ENCODE measurements at places on chromosomes 12 and 14.

- no peak for DNase-seq
Observed at GRCh38 chr12:131461096-131461495, 249.8 kb upstream of the SFSWAP start.

- DNase-seq = no peak
Observed at GRCh38 chr12:26936559-26937442, 980 bp downstream of the INTS13 start.

DNA sequence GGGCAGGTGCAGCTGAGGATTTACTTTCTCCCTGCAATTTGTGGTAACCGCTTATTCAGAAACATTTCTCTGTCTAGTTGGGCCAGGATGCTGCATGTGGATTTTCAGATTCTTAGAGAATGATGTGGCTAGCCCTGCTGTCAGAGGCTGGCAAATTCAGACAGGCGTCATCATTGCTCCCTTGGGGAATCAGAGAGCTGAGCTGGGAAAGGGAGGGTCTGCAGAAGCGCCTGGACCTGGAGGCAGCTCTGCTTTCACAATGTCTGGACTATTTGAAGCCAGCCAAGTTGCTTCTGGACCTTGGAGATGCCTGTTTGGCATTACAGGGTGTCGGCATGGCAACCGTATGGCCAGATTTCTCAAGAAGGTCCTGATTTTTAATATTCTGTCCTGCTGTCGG is 3.4 kb downstream of the GALNT16 start:
- DNase-seq = no peak

GRCh38 chr14:93295541-93296220 is 37.2 kb downstream of the BTBD7 start:
- DNase-seq = peak; percentile 89

- no peak for DNase-seq
Observed at GRCh38 chr12:16555630-16556029, 50.3 kb downstream of the LMO3 start.

DNA sequence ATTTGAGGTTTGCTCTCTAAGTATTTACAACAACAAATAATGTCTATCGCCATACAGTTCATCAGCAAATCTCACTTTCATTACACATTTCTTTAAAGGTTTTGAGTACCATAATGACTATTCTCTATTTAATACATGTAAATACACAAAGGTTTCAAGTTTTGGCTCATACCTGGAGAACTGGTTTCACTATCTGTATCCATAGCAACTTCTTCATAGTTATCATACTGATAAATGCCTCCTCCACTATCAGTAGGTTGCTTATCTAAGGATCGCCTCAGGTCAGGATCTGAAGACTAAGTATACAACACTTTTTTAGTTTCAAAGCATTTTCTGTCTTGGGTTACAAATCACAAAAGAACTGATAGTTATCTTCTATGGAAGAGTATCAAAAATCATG is 21.4 kb downstream of the ZFC3H1 start:
- no peak for DNase-seq

DNA sequence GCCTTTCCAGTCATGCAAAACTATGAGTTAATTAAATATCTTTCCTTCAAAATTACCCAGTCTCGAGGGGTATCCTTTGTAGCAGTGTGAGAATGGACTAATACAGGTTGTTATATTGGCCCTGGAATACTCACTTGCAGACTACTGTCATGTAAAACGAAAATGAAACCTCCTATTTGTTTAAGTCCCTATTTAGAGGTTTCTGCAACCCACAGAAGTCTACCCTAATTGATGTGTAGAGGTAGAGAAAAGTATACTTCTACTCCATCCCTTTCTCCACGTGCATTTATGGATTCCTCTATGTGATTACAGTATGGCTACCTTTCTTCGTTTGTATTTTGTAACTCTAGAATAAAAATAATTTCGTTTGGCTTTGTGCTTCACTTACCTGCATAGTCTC is 371.1 kb downstream of the FSCB start:
- DNase-seq = no peak

GRCh38 chr14:43336351-43336750 is 1170.7 kb downstream of the FSCB start:
- DNase-seq = no peak
